Stimulated activated CD4-positive, alpha-beta T cell treated with anti-CD3 and anti-CD28 coated beads, Interleukin-12 subunit alpha, Interleukin-12 subunit beta, amount 100 ng/mL, for 48 hours (primary cell): ENCODE measurements at places on chromosomes 1 and 21.

GRCh38 chr1:218425647-218426342 lies 80.7 kb downstream of the TGFB2 start:
- DNase-seq = no peak

DNA sequence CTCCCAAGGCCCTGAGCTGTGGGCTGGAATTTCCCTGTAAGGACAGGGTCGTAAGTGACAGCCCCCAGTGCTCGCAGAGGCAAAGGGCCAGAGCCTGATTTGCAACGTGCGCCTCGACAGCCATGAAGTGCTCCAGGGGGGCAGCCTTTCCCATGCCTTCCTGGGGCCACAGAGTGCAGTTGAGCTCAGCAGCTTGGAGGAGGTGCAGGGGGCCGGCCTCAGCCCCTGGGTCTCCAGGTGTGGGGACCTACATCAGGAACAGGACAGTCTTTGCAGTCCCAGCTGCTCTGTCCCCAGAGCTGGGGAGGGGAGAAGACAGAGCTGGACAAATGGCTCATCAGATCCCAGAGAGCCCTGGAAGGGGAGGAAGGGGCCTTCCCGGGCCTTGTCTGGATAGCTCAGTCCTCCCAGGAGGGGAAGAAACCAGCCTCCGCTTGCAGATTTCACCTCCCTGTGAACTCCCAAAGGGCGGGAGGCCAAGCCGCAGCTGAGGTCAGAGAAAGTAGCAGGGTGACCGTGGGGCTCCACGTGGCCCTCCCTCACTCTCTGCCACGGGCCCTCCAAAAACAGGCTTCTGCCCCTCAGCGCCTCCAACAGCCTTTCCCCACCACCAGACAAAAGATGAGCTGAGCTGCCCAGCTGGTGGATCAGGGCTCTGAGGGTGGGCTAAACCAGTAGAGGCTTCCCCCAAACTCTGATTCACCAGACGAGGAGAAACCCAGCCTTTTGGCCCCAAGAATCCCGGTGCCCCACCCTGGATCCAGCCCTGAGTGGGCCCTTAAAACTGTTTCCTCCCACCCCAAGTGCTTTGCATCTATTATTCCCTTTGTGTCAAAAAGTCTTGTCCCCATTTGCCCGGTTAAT lies 76.5 kb downstream of the DHRS3 start:
- DNase-seq = no peak

GRCh38 chr1:242447689-242448088 lies 76.8 kb downstream of the PLD5 start:
- no peak for DNase-seq

DNA sequence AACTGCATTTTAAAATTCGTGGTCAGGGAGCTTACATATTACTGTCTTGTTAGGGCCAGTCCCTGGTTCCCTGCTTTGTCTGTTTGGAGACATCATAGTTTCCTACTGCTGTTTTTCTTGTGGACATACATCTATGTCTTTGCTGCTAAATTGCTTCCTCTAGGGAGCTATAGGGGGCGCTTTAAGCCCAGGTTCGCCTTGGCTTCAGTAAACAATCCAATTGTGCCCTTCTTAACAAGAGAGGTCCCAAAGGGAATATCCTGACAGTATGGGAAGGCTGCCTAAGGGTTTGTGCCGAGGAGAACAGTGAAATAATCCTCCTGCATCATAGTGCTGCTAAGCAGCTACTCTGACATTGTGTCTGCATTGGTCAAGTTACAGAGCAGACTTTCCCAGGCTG lies 112.5 kb downstream of the USH2A start:
- DNase-seq = no peak

DNA sequence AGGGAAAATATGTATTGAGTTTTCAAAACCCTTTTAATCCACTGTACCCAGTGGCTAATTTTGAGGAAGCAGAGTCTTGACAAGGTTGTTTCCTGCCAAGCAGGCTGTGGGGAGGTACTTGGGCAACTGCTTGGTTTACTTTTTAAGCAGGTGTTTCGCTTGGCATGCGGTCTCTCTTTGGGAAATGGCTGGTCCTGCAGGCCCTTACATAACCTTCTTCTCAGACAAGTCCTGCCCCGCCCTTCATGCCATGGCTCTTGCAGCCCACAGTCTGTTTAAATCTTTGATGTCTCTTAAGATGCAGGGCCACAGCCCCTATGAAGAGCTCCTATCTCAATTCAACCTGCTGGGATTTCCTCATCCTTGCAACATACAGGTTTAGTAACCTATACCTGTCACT lies 36.0 kb upstream of the ABCD3 start:
- no peak for DNase-seq

GRCh38 chr1:97816927-97817326 lies 103.9 kb downstream of the DPYD start:
- no peak for DNase-seq

DNA sequence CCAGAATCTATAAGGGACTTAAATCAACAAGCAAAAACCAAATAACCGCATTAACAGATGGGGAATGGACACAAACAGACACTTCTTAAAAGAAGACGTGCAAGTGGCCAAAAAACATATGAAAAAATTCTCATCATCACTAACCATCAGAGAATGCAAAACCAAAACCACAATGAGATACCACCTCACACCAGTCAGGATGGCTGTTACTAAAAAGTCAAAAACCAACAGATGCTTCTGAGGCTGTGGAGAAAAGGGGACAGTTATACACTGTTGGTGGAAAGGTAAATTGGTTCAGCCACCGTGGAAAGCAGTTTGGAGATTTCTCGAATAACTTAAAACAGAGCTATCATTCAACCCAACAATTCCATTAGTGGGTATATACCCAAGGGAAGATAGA lies 124.9 kb upstream of the OLIG2 start:
- no peak for DNase-seq

DNA sequence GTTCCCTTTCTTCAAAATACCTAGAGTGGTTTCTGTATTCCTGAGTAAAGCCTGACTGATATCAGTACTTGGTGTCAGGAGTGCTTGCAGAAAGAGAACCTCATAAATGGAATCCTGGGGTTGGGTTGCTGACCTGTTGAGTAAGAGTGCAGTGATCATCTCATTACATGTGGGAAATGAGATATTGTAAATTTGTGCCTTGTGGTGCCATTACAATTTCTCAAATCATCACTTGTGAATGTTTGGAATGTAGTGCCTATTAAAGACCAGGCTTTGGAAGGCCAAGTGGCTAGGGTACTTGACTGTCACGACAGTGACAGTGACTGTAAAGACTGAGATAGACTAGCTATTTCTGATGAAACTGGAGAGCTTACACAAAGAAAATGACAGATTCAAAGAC lies 176.7 kb upstream of the CTTNBP2NL start:
- DNase-seq = no peak

DNA sequence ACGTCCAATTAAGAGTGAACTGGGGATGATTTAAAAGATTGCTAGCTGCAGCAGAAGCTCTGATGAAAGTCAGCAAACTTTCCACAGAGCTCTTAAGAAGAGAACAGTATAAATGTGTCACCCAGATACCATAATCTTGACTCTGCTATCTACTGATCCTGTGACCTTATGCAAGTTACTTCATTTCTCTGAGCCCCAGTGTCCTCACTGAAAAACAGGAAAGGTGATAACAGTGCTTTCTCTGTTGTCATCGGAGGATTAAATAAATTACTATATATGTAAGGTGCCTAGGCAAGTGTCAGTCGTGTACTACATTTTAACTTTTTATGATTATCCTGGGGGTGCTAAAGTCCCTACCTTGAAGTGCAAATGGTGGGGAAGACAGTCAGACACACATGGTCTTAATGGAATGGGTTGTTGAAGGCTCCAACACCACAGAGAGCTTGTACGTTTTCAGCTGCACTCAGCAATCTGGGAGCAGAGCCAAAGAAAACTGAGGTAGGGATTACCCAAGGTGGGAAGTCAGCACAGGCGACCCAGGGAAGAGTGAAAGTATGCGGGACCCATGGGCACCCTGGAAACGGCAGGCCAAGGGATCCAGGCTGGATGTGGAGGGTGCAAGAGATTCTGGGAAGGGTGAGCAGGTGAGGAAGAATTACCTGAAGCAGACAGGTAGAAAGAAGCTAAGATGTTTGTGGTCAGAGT lies 82.8 kb downstream of the DTL start:
- no peak for DNase-seq

GRCh38 chr21:42189431-42189830 lies 29.5 kb upstream of the ABCG1 start:
- DNase-seq = no peak

DNA sequence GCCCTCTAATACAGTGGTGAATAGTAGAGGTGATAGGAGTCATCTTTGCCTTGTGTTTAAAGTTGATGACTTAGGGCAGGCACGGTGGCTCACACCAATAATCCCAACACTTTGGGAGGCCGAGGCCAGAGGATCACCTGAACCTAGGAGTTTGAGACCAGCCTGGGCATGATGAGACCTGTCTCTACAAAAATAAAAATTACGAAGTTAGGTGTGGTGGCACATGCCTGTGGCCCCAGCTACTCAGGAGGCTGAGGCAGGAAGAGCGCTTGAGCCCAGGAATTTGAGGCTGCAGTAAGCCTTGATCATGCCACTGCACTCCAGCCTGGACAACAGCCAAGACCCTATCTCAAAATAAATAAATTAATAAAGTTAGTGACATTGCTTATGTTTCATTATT lies 26.6 kb downstream of the CAPZA1 start:
- DNase-seq = no peak

DNA sequence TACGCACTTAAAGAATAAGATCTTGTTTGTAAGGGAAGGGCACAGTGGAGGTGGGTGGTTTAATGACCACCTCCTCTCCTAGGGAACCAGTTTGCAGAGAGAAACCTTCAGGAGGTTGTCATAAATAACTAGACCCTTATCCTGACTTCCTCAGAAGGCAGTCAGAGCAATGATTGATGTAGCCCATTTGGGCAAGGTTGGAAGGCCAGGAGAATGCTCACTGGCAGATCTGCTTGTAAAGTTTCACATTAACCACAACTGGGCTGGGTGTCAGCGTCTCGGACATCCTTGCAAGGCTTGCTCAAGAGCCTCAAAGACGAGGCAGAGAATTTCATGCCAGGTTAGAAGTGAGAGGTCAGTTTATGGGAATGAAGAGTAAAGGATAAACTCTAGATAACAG lies 87.6 kb upstream of the TRABD2B start:
- DNase-seq = no peak

DNA sequence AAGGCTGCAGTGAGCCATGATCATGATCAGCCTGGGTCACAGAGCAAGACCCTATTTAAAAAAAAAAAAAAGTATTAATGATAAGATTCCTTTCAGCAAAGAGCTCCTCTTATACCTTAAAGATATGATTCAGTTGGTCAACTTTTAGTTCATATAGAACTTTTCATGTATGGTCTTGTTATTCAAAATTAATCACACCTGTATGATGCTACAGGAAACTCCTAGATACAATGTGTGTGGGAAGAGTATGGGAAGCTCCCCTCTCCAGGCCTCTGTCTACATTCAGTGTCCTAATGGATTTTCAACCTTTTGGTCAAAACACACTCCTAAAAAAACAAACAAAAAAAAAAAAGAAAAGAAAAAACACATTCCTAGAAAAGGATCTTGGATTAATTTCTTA lies 17.1 kb downstream of the MR1 start:
- DNase-seq = no peak

GRCh38 chr1:231201375-231201978 lies 39.5 kb upstream of the GNPAT start:
- DNase-seq = no peak

GRCh38 chr1:187630653-187631380 lies 802.1 kb downstream of the PLA2G4A start:
- no peak for DNase-seq

- DNase-seq = peak; percentile 6
Observed at GRCh38 chr1:234214129-234214910, 158.9 kb upstream of the COA6 start.

DNA sequence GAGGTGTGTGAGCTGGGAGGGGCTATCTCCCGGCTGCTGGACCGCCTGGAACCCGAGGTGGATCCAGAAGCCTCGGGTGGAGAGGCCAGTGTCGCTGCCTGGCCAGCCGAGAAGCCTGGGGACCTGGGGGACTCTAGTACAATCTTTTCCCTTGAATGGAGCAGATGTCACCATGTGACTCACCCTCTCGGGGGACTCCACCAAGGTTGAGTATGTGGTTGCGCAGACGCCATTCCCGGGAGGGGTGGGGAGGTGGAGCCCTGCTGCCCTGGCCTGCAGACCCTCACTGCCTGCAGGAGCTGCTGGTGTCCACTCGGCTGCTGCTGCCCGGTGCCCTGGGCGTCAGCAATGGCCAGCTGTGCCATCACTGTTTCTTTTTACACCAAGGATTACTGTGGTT lies 40.3 kb downstream of the TP73 start:
- DNase-seq = no peak

- DNase-seq = no peak
Observed at GRCh38 chr1:41918450-41919043, at the start of gene HIVEP3. TSS of gene HIVEP3 (minus strand) at chr1:41918922.

- no peak for DNase-seq
Observed at GRCh38 chr1:17831597-17831996, 76.5 kb downstream of the ACTL8 start.

GRCh38 chr1:174968750-174969244 lies 30.9 kb upstream of the CACYBP start:
- DNase-seq = no peak

- DNase-seq = no peak
Observed at GRCh38 chr1:230794871-230795605, 47.9 kb downstream of the CAPN9 start.

DNA sequence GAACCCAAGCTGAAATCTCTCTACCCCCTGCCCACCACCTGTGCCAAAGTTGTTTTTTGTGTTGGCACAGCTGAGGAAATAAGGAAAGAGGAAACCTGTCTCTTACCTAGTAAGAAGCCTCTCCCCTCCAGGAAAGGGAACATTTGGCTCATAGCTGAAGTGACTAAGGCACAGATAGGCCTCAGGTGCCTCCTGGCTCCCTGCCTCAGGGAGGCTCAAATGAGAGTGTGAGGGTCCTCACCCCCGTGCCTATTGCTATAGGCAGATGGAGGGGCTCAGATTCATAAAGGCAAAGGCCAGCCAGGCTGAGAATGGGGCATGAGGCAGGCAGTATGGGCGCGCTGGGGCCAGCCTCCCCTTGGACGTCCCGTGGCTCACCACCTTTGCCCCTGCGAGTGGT lies 7.4 kb downstream of the SLC30A2 start:
- DNase-seq = no peak

DNA sequence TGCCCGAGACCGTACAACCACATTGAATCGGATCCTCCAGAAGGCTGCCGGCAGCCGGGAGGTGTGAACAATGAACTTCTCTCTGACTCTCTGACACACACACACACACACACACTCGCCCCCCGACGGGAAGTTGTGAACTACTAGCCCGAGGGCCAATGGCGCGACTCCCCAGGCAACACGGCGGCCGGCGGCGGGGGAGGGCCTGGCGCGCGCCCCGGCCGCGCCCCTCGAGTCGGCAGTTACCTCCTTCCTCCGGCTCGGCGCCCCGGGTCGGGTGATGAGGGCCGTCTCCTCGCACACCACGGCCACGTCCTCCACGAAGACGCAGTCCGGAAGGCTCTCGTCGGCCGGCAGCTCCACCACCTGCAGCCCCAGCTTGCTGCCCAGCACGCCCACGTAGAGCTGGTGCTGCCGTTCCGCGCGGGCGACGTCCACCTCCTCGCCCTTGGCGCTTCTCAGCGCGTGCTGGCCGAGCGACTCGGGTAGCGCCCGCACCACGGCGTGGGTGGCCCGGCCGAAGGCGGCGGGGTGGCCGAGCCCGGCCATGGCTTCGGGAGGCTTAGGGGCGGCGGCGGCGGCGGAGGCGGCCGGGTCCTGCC lies 361 bp downstream of the DDAH1 start:
- no peak for DNase-seq

- no peak for DNase-seq
Observed at GRCh38 chr21:34630536-34631143, 15.7 kb upstream of the RCAN1 start.
